ENCODE measurements at places on chromosomes 4 and X.
A peak's percentile ranks its signal among the peaks of the same experiment; 100 is the strongest.

DNA sequence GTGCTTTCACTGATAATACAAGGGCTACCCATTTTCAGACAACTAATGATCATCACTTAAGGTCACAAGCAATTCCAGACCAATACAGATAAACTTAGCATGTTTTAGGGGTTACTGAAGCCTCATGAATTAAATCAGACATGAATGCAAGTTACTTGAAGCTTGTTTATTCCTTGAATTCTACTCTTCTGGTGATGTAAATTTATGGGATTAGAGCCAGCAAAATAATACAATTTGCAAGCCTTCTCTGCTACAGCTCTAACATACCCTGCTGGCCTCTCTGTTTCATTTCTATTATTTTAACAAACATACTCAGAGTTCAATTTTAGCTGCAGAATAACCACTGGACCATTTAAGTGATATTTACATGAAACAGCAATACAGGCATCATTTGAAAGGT, 60.7 kb downstream of the PCDH19 start:
- no peak for DNase-seq

DNA sequence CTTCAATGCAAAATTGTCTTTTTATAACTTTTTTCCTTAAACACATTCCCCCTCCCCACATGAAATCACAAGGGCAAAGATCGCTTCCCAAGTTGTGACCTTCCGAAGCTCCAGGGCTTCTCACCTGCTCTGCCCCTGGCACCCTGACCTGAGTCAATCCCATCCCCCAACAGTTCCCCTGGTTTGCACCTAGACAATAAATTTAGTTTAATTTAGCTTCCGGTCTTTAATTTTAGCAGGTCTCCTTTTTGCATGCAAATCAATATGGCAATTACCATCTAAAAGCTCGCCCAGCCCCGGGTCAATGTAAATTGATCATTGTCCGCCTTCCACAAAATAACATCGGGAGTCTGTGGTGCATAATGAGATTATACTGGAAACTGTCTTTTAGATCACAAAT, 6.8 kb downstream of the BCOR start:
- DNase-seq, result no peak

- DNase-seq, result peak; percentile 10
Observed at GRCh38 chr4:182918791-182919302, 1.7 kb upstream of the DCTD start.

- DNase-seq, result no peak
Observed at GRCh38 chrX:13364230-13364857, 44.5 kb upstream of the ATXN3L start.

GRCh38 chrX:103276581-103277002, at the start of gene TCEAL5:
TSS of gene TCEAL5 (minus strand) at chrX:103276750. CDS start at chrX:103274563, 2,187 bp downstream.
- no peak for DNase-seq

DNA sequence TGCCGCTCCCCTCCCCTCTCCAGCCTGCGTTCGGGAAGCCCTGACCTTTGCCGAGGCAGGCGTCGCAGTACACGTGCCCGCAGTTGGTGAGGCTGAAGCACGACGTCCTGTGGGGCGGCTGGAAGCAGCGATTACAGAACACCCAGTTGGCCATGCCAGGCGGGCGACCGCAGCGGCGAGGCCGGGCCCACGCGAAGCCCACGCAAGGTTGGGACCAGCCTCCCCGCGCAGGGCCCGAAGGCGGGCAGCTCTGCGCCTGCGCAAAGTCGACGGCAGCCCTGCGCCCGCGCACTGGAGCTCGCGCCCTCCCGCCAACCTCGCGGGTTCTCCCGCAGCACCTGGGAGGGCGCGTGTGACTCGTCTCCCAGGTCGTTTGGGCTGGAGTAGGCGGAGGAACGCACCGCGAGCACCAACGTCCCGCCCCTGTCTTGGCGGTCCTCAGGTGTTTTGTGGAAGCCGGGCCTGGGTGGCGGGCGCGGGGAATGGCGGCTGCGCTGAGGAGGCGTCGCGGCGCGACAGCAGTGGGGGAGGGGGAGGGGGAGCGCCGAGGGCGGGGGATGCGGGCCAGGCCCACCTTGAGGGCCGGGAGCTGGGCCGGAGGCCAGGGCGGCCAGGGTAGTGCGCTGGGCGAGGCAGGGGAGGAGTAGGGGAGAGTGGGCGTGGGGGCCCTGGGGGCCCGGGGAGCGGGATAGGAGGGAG, at the start of gene RNF212:
Gene RNF212, minus strand, starts transcription at position 254 of the 699 bp plus-strand sequence. Its CDS starts 100 bp downstream, at position 154.
- peak; percentile 49 for DNase-seq

GRCh38 chrX:11103006-11103405, 8.1 kb upstream of the HCCS start:
- DNase-seq, result no peak

DNA sequence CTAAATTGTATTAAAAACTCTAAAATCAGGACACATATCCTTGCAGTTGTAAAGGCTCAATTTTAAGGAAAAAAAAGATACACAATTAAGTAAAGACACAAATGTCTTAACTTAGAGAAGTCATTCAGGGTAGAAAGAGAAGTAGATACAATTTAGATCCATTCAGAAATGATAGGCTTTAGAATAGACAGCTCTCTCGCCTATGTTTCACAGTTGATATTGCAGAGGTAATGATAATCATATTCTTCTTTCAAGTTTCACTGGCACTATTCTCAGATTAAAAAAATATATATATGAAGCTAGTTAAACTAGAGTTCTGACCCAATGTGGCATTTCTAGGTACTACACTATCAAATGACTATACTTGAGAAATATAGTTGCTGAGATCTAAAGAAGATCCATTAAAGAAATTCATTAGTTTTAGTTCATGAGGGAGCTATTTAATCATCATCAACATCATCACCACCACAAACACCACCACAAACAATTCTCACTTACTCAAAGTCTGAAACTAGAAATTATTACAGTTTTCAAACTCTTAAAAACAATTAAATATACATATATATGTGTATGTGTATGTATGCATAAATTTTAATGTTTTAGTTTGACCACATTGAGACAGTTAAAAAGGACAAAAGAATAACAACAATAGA, 93.1 kb downstream of the ANTXR2 start:
- no peak for DNase-seq

DNA sequence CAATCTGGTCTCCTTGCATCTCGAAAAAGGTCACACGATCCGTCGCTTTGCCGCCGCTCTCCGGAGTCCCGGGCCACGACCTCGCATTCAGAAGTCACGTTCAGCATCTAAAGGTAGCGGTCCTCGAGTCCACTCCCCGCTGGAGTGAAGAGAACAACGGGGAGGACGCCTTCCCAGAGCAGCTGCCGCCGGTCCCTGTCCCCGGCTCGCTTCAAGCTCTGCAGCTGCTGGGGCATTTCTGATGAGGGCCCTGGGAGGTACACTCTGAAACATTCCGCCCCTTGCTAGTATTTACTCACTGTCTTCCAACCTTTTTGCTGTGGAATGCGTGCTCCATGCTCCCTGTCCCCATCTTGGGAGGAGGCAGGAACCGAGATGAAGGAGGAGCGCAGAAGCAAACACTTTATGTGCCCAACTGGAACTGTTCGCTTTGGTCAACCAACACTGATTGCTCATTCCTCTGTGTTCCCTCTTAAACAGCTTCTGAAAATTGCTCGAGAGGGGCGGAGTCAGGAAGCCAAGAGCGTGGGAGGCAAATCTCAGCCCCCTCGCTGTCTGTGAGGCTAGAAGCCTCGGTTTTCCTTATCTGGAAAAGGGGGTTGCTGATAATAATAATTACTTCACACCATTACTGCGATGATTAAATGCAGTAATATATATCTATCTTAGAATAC, 6.4 kb upstream of the VAMP7 start:
- no peak for DNase-seq
